CD8-positive, alpha-beta memory T cell (primary cell): ENCODE measurements at places on chromosomes 5 and 9. TPM values are rescaled to one million over a fixed set of nuclear protein-coding genes. Genes with fewer than 3 reads are reported as not detected.

DNA sequence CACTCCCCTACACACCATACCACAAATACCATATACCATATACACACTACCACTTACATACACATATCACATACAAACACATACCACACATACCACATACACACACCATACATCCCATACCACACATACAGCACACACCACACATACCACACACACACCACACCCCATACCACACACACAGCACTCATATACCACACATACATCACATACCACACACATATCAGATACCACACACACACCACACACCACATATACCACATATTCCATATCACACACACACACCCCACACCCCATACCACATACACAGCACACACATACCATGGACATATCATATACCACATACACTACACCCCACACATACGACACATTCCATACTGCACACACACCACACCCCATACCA is 276.6 kb downstream of the GADD45G start:
- no peak for DNase-seq

ADRA1B gene
- total RNA-seq, result not detected

IER5L gene
- total RNA-seq, result 2.8 TPM

DNA sequence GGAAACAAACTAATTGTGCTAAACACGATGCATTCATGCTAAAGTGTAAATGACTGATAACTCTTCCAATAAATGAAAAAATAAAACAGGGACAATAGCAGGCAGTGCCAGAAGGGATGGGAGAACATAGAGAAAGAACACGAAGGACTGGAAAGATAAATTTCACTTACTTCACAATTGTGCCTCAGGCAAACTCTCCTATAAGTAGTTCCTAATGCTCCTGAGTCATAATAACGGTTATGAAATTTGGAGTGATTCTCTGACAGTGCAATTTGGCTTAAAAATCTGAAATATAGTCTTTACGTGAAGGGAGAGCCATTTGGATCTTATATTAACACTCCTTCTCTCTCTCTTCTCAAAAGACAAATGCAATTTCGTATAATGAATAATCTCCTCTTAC is 2218.5 kb downstream of the MAT2B start:
- no peak for DNase-seq

DNA sequence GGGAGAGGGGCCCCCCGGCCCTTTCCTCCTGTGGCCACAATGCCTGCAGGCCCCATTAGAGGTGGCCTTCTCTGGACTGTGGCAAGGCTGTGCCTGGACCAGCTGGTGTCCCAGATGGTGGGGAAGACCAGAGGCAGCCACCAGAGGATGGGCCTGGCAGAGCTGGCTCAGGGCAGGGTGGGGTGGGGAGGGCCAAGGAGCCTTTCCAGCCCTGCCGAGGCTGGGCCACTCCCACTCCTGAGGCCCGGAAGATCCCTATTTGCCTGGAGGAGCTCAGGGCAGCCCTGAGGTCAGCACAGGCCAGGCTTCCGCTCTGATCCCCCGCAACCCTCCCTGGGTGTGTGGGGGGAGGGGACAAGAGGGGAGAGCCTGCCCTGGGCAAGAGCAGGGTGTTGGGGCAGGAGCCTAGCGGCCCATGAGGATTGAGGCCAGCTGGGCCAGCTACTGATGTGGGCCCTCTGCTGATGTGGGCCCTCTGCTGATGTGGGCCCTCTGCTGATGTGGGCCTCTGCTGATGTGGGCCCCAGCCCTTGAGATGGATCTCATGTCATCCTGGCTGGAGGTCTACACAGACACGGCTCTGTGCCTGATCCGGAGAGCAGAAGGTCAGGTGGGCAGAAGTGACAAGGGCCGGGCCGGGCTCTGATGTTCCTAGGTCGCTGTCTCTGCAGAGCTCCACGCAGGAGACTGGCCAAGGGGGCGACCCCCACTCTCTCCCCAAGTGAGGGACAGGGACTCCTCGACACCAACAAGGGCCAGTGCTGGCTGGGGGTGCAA is 6.0 kb downstream of the MRPS2 start:
- DNase-seq, result no peak

C5 gene
- 1.1 TPM for total RNA-seq

HNRNPH1 gene
- 929 TPM for total RNA-seq

PCDHAC2 gene
- not detected for total RNA-seq

ISL1 gene
- not detected for total RNA-seq

DNA sequence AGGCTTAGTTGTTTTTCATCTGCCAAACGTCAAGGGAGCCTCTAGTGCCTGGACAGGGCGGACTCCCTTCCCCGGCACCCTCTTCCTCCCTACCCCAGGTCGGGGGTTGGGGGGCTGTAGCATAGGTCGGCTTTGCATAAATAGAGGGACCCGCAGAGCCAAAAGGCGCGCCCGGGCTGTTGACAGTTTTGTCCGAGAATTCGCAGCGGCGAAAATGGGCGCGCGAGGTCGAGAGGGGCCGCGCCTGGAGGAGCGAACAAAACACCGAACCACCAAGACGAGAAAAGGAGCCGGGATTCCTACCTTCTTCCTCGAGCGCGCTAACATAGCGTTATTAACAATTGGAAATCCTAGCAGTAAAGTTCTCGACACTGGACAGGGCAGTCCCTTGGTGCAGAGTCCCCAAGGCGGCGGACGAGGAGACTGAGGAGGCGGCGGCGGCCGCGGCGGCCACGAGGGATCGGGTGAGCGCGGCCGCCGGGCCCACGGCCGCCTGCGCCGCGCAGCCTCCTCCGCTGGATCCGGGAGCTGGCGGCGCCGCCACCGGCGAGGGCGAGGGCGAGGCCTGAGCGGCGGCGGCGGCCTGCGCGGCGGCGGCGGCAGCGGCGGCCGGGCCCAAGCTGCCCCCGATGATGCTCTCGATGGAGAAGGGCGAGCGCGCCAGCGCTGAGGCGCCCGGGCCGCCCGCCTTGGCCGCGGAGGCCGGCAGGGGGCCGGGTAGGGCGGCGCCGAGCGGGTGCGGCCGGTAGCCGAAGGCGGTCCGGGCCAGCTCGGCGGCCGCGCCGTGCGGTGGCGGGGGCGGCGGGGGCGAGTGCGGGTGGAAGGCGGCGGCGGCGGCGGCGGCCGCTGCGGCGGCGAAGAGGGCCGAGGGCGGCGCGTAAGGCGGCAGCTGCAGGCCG is 1.7 kb downstream of the FOXD1 start:
- DNase-seq, result no peak

TEX48 gene
- total RNA-seq, result 0.86 TPM

GRCh38 chr5:142600611-142601358 is 85.1 kb downstream of the FGF1 start:
- DNase-seq, result no peak

- DNase-seq, result no peak
These were observed 71.9 kb downstream of the UBAP1 start for GRCh38 chr9:34250721-34251120.

- DNase-seq, result no peak
These were observed 22.4 kb downstream of the NRG2 start for GRCh38 chr5:140020601-140021177.

DNA sequence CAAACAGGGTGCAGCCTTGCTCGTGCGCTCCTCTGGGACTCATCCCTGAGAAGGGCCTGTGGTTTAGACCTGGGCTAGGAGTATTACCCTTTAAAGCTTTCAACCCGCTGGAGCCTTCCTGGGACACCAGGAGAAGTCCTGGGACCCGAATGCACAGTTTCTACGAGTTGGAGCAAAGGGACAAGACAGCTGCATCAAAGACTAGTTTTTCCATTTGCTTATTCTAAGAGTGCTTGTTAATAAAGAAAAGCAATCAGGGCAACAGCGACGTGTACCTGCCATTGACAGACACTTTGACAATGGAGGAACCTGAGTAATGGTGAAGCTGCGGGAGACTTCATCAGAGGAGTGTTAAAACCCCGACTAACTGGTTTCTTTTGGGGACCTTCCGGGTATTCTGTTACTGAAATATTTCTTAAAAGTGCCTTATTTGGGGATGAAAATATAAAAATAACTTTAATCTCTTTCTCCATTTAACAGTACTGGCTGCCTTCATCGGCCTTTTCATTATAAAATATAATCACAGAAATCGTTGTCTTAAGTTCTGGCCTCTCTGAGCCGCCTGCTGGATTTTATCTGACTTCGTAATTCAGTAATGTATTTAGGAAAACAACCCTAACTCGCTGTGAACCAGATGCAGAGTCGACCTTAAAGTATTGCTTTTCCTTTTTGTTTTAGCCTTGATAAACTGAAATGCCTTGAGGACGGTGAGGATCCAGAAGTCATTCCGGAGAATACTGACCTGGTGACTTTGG is 732 bp downstream of the SNAPC3 start:
- DNase-seq, result no peak

DNA sequence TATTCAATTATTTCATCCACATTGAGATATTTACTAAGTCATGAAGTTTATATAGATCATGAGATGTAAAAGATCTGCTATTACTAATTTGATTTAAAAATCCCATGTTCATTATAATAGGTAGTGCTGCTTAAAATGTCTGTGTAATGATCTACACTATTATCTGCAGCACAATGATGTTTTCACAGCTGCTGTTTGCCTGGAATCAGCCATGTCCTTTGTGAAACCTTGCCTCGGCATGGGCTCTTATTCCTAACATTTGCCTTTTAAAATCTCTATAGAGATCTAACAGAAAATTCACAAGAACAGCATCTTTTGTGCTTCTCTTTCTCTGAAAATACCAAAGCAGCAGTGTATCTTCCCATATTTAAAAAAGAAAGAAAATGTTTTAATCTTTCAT is 444.6 kb downstream of the PTPRD start:
- DNase-seq, result no peak

DNA sequence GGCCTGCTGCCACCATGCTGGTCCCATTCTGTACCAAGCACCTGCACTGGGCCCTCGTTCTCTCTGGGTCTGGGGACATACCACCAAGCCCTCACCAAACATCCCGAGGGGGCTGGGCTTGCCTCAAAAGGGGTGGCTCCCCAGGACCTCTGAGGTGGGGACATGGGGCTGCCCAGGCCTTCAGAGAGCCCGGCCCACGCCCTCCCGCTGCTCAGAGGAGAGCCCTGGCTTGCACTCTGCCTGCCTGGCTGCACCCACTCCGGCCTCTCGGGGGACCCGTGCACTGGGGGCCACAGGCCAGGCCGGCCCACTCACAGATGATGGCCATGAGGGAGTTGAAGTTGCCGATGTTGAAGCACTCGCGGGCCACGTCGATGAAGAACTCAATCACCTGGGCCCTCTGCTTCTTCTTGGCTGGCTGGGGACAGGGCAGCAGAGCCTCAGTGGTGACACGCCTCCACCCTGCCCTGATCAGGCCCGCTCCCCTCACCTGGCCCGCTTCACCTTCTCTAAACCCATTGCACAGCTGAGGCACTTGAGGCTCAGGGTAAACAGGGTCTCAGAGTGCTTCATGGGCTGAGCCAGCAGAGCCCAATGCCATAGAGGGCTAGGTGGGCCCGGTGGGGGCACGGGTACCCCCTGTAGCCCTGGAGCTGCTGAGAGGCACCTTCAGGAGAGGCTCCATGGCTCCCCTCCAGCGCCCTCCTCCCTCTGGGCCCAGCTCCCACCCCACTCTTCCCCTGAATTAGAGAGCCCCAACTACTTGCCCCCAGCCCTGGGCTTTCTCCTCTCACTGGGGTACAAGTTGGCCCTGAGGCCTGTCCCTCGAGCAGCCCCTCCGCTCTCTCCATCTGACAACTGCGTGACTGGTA is 47.7 kb upstream of the RNF130 start:
- DNase-seq, result no peak

ZNF300 gene
- total RNA-seq, result 0.58 TPM
